ENCODE measurements at places on chromosomes 11 and 22.
A peak's percentile ranks its signal among the peaks of the same experiment; 100 is the strongest.

- no peak for DNase-seq
These were observed 98.3 kb upstream of the ZC3H12C start for GRCh38 chr11:109994907-109995306.

GRCh38 chr11:64100360-64100759 is 64.6 kb downstream of the FLRT1 start:
- no peak for DNase-seq

GRCh38 chr11:11476971-11477645 is 124.1 kb upstream of the CSNK2A3 start:
- no peak for DNase-seq

- DNase-seq: no peak
These were observed 16.0 kb downstream of the ZNRF3 start for GRCh38 chr22:28899199-28899853.

DNA sequence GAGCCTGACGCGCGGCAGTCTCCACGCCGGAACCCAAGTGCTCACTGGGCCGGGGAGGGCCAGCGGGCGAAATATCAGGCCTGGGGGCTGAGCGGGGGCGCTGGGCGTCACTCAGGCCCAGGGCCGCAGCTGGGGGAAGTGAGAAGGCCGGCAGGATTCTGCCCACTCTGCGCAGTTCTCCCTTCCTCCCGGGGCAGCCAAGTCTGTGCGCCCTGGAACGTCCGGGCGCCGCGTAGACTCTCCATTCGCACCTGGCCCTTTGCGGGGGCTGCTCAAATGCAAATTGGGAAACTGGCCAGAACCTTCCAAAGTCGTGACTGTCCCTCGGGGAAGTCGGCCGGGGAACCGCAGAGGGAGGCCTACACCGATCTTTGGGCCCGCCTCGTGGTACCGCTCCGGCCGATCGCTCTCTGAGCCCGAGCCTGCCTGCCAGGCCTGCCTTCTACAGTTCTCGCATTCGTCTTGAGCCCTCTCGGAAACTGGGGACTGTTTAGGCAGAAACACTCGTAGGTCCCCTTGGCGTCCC is 2.2 kb upstream of the SLC6A5 start:
- no peak for DNase-seq

DNA sequence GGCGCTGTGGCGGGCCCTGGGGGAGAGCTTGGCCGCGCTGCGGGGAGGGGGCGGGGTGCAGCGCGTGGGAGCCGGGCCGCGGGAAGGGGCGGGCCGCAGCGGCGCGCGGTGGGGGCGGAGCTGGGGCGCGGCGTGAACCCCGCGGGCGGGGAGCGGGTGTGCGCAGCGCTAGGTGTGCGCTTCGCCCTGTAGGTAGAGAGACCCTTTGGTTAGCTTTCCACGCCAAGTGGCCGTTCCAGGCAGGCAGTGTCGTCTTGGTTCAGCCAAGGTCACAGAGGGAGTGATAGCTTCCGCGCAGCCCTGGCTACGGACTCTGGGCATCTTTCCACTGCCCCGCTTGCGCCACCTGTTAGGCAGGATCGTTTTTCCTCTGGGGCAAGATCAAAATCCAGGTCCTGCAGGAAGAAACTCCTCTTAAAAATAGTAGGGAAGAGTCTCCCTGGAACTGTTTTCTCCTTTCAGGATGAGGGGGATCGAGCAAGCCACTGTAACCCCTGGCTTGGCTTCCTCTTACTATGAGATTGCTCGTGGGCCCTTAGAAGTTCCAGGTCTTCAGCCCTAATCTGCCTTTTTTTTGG is 434 bp downstream of the BANF1 start:
- no peak for DNase-seq

- no peak for DNase-seq
These were observed 8.6 kb upstream of the CD3E start for GRCh38 chr11:118295815-118296454.

DNA sequence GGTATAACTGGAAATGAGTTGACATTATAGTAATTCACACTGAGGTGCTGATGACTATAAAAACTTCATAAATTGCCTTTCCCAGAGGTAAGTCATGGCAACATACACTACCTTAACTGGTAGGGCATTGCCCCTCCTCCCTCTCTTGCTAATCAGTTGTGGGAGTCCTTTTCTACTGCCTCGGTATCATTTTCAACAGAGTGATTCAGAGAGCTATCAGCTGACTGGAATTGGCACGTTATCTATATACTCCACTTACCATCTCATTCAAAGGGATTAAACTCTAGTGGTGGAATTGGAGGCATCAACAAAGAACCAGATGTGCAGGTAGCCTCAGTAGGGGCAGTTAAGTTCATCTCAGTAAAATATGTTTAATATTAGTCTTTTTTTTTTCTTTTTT is 8.0 kb upstream of the NUP160 start:
- DNase-seq: no peak

GRCh38 chr11:2929531-2929949 is 320 bp upstream of the PHLDA2 start:
- DNase-seq: peak; percentile 84

- no peak for DNase-seq
These were observed 5.0 kb downstream of the MMP8 start for GRCh38 chr11:102719620-102720277.

- DNase-seq: no peak
These were observed 1.0 kb downstream of the FUT4 start for GRCh38 chr11:94544646-94545263.

GRCh38 chr11:9460322-9461062 is at the start of gene ZNF143:
ZNF143 (plus strand) TSS chr11:9461012; CDS start chr11:9471309, 10,297 bp downstream.
- DNase-seq: peak; percentile 100

GRCh38 chr22:43376765-43377547 is 33.8 kb upstream of the SCUBE1 start:
- DNase-seq: peak; percentile 15

DNA sequence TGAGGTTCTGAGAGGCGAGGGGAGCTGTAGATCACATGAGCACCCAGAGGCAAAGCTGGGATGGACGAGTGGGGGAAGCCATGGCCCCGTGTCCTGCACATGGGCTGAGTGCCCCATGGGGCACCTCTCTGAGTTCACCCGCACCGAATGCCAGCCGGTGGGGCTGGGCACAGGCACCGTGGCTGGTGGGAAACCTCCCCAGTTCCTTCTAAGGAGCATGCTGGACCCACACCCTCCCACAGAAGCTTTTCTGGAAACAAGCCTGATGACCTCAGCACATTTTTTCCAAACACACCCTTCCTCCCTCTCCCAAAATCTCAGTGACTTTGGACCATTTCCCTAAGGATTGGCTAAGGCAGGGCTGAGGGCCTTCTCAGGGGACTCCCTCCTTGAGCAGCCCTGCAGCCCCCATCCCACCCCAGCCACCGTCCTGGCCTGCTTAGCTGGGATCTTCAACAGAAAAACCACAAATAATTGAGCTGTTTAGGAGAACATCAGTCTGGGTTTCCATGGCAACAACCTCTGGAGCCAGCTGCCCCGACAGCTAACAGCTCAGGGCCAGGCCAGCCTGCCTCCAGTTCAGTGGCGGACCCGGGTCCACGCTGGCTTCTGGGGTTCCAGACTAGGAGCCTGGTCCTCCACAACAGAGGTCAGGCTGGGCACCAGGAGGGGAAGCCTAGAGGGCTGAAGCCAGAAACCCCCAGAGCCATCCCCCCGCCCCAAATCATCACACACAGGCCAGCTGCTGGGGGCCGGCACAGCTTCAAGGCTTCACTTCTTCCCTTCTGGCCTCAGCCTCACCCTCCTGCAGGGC is 18.1 kb upstream of the LINC01488 start:
- no peak for DNase-seq

- no peak for DNase-seq
These were observed 6.1 kb downstream of the P2RY2 start for GRCh38 chr11:73223998-73224730.

- peak; percentile 56 for DNase-seq
These were observed at the start of gene CTTN for GRCh38 chr11:70397983-70398833. CTTN (plus strand) TSS chr11:70398529; CDS start chr11:70407298, 8,769 bp downstream.

- DNase-seq: no peak
These were observed 240.6 kb upstream of the PDGFD start for GRCh38 chr11:104404231-104405175.

- no peak for DNase-seq
These were observed 80.2 kb downstream of the PRR5L start for GRCh38 chr11:36376009-36376887.

DNA sequence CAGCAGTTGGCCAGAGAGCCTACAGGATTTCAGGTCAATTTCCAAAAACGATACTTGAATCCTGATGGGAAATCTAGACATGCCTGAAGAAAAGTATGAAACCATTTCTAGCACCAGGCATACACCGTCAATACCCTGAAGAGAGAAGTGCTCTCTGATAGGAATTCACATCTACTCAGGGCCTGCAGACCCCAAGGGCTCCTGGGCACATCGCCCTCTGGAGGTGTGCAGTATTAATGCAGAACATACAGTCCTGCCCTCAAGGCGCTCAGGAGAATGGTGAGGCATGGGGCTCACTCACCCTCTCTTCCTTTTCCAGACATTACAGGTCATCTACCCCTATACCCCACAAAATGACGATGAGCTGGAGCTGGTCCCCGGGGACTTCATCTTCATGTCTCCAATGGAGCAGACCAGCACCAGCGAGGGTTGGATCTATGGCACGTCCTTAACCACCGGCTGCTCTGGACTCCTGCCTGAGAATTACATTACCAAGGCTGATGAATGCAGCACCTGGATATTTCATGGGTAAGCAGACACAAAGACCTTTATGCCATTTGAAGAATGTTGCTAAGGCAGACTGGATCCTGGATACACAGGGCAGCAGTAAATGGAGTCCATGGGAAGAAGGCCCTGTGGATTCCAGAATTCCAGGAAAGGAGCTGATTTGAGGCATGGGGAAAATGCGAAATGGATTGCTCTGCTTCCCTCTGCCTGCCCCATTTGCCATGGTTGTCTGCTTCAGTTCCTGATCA is 49.3 kb upstream of the CRTAM start:
- DNase-seq: no peak

DNA sequence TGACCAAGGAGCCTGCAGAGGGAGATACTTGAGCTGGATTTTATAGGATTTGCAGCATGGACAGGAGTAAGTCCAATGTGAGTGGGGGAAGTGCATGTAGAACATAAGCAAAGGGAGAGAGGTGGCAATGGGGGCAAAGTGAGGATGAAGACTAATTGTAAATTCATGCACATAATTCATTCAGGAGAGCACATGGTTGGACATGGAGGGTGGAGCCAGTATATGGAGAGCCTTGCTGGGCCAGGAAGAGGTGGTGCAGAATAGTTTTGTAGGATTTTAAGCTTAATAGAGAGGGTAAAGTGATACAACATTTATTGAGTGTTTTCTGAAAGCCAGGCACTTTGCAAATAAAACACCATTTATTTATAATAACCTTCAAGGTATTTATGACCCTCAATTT is 274.3 kb upstream of the C11orf87 start:
- no peak for DNase-seq

DNA sequence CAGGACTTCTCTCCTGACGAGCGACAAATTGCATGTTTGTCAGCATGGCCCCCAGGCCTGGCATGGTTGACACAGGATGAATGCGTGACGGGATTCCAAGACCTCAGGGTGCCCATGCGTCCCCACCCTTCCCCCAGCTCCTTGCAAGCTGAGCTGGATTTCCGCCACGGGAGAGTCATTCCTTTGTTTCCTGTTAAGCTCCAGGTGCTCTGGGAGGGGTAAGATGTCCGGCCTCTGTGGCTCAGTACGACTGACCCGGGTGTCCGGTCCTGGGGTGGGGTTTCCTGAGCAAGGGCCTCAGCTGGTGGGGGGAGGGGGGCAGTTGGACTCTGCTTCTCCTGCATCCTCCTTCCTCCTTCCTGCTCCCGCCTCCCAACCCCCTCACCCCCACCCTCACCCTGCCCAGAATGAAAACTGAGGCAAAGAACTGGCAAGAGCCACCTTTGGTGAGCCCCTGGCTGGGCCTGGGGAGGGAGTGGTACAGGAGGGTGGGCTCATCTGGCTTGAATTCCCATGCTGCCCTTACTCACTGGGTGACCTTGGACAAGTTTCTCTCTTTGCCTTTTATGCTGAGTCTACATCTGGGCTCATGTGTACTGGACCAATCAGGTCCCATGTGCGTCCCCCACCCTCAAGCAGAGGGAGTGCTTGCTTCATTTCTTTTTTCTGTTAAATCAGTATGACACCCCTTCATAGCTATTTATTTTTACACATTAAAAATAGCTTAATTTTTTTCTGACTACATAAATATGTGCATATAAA is 2.5 kb downstream of the CDC42EP2 start:
- no peak for DNase-seq

DNA sequence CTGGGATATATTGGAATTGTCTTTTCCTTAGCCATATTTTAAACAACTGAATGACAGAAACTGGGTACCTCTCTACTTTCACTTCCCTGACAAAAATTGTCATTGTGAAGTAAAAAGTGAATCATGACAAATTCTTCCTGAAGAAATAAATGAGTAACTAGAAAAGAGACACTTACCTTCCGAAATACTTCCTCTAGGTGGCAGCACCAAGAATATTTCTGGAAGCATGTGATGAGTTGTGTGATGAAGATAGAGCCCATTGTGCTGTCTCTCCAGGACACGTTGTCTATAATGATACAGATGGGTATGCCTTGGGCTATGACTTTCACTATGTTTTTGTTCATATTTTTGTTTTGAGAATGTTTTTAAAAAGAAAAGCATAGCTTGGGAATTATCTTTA is 21.5 kb downstream of the CASP4 start:
- DNase-seq: no peak

- no peak for DNase-seq
These were observed 34.4 kb upstream of the RCN1 start for GRCh38 chr11:32056438-32056837.

DNA sequence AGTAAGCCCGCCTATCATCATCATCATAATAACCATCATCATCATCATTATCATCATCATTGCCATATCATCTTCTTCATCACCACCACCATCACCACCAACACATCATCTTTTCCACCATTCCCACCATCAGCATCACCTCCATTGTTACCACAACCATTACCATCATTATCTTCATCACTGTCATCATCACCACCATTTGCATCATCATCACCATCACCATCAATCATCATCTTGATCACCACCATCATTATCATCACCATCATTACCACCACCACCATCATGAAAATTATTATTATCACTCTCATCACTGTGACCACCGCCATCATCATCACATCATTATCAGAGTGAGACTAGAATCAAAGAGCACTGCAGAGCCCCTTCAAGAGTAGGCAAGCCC is 199.4 kb upstream of the SEZ6L start:
- no peak for DNase-seq

DNA sequence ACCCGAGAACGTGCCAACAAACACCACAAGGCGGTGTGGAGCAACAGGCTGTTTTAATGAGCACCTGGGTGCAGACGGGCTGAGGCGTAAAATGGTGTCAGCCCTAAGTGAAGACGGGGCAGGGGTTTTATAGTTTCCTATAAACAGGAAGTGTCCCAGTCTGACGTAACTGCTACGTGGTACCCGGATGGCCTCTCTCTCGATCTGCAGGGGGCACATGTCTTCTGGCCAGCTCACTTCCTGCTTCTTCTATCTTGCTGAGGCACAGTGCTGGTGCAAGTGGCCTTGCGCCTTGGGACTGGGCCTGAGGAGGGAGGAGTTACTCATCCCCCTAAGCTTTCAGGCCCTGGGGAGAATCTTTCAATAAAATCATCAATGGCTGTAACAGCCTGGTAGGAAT is 20.9 kb downstream of the OOSP3 start:
- no peak for DNase-seq

- no peak for DNase-seq
These were observed 21.8 kb downstream of the MICAL2 start for GRCh38 chr11:12131943-12132789.

- DNase-seq: peak; percentile 63
These were observed 112.0 kb downstream of the PLEKHA7 start for GRCh38 chr11:16902182-16902581.

Measured in T-helper 2 cell treated with Interferon-gamma antibody and Interleukin-4, amounts not matched to agents 5 μg/mL and 100 μg/mL, for 36 hours (primary cell).